ENCODE measurements at places on chromosomes 11 and 22. TPM values are rescaled to one million over a fixed set of nuclear protein-coding genes. Genes with fewer than 3 reads are reported as not detected.

DNA sequence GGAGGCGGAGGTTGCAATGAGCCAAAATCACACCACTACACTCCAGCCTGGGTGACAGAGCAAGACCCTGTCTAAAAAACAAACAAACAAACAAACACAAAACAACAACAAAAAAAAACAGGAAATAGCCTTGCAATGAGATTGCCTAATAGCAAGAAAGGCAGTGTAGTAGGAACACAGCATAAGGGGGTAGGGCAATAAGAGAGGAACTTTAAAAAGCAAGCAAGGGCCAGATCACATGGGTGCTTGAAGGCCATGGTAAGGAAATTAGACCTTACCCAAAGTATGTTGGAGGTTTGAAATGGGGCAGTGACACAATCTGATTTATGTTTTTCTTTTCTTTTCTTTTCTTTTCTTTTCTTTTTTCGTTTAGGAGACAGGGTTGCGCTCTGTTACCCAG lies 34.7 kb upstream of the NRIP3 start:
- no peak for DNase-seq

DNA sequence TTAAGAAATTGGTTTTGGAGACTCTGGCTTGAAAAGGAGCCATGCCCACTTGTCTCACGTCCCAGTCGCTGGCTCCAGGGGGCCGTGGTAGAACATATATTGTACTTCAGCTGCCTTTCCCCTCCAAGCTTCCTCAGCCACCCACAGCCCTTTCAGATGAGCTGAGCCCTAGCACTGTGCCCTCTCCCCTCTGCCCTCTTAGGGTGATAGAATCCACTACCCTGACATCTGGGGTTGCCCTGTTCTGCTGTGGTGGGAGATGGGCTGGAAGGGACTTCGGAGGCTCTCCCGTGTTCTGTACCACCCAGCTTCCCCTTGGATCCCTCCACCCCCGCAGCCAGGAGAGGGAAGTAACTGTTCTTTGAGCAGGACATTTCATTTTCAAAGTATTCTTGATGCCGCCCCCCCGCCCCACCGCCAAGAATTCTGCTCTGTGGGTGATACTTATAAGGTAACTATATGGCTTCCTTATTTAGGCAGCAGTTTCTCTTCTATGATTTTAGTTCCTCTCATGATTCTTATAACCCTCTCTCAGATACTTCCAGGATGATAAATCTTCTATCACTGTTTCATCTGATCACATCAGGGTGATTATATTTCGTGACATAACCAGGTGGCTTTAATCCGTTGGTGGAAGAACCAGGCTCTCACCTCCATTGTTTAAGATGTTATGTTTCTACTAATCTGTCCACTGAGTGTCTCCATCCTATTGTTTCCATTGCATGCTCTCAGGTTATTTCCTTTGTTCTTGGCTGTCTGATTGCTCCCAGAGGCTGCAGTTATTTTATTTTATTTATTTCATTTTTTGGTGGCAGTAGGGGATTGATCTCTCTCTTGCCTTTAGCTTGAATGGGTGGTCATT lies 24.1 kb downstream of the ZBTB16 start:
- DNase-seq, result no peak

Gene EMID1
- polyA plus RNA-seq, result 0.35 TPM

DNA sequence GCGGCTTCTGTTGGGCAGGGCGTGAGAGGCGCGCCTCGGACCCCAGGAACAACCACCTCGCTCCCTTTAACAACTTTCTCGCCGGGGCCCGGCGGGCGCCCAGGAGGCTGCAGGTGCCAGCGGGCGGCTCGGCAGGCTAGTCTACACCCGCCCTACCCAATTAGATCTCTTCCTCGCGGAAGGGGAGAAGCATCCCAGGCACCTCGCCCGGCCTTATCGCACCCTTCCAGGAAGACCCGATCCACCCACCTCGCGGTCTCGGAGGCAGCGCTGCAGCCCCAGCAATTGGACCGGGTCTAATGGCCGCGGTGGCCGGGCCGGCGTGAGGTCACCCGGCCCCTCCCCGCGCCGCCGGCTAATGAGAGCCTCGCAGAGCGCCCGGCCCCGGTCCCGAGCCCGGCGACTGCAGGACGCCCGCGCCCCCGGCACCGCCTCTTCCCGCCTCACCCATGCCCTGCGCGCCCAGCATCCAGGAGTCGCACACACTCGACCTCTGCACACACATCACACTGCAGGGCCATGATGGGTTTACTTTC lies at the start of gene PLAAT3:
PLAAT3 (minus strand) TSS at position 298 of the 536 bp plus-strand sequence. CDS start 419 bp downstream, outside the sequence.
- peak; percentile 82 for DNase-seq

- DNase-seq, result peak; percentile 81
Measured at GRCh38 chr11:78045851-78046485, 17.7 kb upstream of the THRSP start.

DNA sequence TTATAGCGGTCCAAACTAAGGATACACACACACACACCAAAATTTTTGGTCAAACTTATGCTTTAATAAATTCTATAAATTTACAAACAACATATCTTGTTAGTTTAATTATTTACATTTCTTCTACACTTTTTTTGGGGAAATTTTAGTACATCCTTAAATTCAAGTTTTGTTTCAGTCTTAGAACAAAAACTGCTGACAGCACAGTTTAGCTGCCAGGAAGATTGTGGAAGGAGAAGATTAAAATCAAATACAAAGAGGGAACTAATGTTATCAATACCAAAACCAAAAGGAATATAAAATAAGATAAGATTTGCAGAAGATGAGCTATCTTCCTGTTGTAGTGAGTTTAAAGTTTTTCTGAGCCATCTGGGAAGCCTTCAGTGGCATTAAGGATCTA lies 368.8 kb downstream of the AASDHPPT start:
- DNase-seq, result no peak

Gene PICK1
- 16.0 TPM for polyA plus RNA-seq

DNA sequence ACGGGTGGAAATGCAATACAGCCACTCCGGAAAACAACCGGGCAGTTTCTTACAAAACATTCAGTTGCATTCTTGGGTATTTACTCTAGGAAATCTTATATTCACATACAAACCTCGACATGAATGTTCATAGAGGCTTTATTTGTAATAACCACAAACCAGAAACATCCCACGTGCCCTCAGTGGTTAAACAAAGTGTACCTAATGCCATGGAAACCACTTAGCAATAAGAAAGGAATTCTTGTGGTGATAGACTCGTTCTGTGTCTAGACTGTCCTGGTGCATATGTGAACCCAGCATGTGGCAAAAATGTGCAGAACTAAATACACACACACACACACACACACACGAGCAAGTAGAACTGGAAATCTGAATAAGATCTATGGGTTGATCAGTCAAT lies 1073.3 kb downstream of the TBC1D22A start:
- peak; percentile 64 for DNase-seq

Gene OR2AT4
- not detected for polyA plus RNA-seq

Gene MYRF
- polyA plus RNA-seq, result 19.2 TPM

Gene UCP2
- polyA plus RNA-seq, result 126 TPM

DNA sequence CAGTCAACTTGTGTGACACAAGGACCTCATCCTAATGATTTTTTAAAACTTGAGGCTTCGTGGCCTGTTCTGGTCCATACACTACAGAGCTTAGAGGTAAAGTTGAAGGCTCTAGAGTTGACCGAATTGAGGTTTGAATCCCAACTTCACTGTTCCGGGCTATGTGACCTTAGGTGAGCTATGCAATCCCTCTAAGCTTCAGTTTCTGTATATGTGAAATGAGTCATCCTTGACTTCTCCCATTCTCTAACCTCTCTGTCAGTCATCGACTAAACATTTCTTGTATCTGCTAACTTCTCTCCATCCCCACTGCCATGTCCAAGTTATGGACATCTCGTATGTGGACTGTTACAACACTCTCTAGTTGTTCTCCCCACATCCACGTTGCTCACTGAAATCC lies 178.2 kb upstream of the TMEM45B start:
- DNase-seq, result no peak

DNA sequence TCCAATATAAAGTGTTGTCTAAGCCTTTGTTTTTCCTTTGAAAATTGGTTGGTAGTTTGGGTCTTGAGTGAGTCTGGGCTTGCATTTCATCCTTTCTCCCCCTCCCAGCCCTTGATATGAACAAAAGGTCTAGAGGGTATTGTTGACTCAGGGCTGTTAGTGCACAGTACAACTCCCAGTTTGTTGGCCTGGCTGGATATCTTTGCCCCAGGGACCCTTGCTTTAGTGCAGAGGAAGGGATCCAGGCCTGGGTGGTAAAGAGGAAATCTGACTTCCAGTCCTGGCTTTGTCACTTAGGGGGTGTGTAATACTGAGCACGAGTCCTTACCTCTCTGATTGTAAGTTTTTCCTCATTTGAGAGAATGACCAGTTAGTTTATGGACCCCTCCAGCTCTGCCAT lies 330.4 kb downstream of the TMEM135 start:
- DNase-seq, result no peak

DNA sequence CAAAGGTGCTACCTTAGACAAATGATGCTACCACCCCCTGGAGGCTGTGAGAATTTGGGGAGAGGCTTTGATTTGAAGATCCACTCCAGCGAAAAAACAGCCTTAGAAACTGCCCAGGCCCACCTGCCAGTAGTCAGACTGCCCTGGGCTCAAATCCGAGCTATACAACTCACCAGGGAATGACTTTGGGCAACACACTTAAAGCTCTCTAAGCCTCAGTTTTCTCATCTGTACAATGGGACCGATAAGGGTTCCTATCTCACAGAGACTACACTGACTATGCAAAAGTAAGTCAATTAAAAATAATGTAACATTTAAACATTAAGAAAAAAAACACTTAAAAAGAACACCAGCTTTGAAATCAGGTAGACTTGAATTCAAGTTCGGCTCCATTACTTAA lies 19.9 kb downstream of the VWCE start:
- DNase-seq, result no peak

DNA sequence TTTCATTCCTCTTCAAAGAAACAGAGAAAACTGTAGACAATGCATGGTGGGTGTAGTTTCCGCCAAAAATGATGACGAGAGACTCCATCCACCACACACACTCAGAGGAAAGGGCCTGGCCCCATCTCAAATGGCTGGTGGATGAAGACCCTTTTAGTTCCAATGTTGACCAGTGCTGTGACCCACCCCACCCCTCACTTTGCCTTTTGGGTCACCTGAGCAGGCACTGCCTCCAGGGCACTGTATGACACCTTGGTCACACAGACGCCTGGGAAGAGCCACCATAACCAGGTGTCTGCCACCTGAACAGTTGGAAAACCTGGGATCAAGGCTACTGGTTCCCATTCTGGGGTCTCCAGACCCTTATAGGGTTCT lies 121.3 kb downstream of the MPPED1 start:
- DNase-seq, result no peak

Gene PNPLA3
- polyA plus RNA-seq, result 1.3 TPM

Gene TOP3B
- 19.8 TPM for polyA plus RNA-seq

- DNase-seq, result peak; percentile 33
Measured at GRCh38 chr11:95147364-95147905, 57.8 kb downstream of the ENDOD1 start.

DNA sequence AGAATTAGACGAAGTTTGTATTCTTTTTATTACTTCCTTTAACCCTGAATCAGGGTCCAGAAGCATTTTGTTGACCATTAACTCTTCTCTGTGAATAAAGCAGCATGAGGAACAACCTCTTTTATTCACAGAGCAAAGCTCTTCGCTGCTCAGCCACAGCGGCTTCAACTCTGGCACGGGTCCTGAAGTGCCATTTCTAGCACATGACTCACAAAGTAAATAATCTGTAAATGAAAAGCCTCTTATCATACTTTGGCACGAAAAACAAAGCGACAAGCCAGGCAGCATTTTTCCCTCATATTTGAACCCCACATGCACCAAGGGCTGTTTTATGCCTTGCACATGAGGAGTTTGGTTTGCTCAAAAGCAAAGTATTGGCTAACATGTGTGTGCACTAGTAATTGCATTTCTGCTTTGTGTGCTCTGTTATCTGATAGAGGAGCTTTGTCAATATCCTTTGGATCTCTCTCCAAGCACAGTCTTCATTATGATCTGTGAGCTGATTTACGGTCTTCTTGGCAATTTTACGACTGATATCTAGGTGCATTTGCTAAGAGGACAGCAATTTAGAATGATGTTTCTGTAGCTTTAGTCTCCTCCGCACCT lies 33.0 kb upstream of the APOBEC3A start:
- DNase-seq, result peak; percentile 75

Gene MRPL17
- 127 TPM for polyA plus RNA-seq

Gene HBG2
- not detected for polyA plus RNA-seq

DNA sequence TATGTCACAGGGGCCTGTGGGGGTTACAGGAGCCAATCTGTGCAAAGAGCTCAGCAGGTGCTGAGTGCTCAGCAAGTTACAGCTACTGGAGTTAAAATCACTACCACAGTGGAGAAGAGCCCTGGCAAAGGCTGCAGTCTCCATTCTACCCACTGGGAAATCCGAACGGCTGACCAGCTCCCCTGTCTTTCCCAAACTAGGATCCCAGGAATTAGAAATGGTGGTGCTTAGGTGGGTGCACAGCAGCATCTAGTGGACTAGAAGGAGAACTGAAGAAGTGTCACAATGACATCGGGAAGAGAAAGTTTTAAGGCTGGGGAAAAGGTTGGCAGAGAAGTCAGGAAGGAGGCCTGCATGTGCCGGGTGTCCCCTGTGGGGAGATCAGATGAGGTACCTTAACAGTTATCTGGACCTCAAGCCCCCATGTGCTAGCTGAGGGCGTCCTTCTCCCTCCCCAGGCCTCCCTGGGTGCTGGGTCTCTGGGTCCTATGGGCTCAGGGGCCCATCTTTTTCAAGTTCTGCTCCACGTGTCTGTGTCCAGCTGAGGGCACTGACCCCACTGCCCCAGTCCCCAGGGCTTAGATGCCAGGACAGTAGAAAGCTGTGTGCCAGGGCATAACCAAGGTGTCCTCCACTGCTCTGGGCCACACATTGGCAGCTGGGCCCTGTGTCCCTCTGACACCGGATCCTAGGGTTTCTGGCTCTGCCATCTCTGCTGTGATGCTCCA lies 1.9 kb downstream of the PIWIL3 start:
- DNase-seq, result peak; percentile 69

Gene MS4A15
- polyA plus RNA-seq, result not detected

DNA sequence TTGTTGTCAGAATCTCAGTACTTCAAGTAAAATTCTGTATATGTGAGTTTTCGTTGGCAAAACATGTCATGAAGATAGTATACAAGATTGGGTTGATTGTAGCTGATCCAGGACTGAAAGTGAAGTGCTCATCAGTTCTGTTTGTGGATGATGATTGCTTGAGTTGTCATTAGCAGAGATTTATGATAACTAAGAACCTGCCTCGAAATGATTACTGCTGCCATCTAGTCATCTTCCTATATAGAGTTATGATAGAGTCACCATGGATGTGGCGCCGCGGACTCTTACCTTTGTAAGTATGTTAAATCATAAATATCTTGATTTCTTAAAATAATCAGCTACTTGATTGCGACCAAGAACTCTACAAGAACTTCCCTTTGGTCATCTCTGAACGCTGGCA lies 27.9 kb upstream of the MYO18B start:
- no peak for DNase-seq

GRCh38 chr11:2789791-2790567 lies 90.2 kb upstream of the KCNQ1OT1 start:
- DNase-seq, result no peak

GRCh38 chr11:36230779-36231699 lies 58.2 kb downstream of the COMMD9 start:
- no peak for DNase-seq

- DNase-seq, result peak; percentile 31
Measured at GRCh38 chr11:66639066-66639813, 737 bp downstream of the RBM4 start.

Gene CTTN
- polyA plus RNA-seq, result 205 TPM

GRCh38 chr22:31613286-31613903 lies 48.6 kb downstream of the PISD start:
- DNase-seq, result no peak
